Panc1 (cell line): ENCODE measurements at places on chromosomes 12 and 14. TPM values are rescaled to one million over a fixed set of nuclear protein-coding genes. Genes with fewer than 3 reads are reported as not detected.

Gene BCL11B
- 0.23 TPM for total RNA-seq

DNA sequence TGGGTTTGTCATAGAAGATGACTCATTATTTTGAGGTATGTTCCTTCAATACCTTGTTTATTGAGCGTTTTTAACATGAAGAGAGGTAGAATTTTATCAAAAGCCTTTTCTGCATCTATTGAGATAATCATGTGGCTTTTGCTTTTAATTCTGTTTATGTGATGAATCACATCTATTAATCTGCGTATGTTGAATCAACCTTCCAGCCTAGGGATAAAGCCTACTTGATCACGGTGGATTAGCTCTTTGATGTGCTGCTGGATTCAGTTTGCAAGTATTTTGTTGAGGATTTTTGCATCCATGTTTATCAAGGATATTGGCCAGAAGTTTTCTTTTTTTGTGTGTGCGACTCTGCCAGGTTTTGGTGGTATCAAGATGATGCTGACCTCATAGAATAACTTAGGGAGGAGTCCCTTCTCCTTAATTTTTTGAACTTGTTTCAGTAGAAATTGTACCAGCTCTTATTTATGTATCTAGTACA is 602.6 kb downstream of the SNAPC1 start:
- no peak for DNase-seq

Gene SMIM41
- not detected for total RNA-seq

DNA sequence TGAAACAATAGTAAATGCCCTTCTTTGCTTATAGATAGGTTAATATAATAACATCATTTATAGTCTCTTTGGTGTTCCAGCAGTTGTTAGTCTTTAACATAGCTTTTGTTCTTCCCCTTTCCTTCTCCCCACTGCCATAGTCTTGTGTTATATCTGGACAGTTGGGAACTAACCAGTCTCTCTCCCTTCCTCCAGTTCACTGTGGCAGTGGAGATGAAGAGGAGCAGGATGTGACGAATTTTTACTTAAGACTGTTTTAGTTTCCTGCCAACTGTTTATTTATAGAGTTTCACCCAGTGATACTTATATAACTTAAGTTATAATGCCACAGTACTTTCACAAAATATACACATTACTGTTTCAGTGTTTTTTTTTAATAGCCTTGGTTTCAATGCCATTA is 277.4 kb downstream of the PDZRN4 start:
- no peak for DNase-seq

GRCh38 chr14:92656306-92657081 is 91.9 kb downstream of the LGMN start:
- DNase-seq = no peak

- DNase-seq = no peak
These were observed 119.5 kb upstream of the RTL1 start for GRCh38 chr14:101022916-101023435.

DNA sequence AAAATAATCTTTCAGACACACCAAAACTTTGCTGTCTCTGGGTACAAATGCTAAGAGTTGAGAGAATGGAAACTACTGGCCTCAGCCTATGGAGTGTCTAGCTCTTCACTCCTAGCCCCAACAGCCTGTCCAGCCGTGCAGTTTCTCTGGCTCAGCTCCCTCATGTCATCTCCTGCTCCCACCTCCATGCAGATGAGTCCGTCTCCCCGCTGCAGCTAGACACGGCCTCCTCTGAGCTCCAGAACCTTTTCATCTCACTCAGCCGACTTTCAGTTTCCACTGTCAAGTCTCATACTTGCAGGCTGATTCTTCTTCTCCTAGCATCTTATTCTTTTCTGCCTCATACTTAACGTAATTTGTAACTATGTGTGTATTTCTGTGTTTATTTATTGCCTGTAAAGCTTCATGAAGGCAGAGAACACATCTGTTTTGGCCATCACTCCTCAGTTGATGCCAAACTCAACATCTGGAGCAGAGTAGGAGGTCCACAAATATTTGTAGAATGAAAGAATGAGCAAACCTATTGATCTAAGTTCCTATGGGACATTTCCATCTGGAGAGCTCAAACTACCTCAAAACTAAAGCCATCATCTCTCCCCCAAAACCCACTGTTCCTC is 139.8 kb upstream of the PWP1 start:
- DNase-seq = no peak

DNA sequence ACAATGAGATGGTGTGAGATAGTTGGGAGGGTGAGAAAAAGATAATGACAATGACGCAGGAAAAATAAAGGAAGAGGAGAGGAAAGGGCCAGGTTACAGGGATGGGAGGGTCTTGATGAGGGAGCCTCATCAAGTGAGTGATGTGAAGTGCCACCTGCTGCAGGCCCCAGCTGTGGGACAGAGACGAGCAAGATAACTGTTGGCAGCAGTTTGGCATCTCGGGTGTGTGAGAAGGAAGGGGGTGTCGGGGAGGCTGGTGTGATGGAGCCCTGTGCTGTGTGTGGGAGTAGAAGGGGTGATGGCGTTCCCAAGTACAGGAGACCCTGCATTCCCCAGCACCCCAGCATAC is 11.4 kb upstream of the TAC3 start:
- DNase-seq = no peak

GRCh38 chr12:111010061-111010460 is 89.7 kb upstream of the MYL2 start:
- no peak for DNase-seq

Gene SMCO2
- 0.36 TPM for total RNA-seq

DNA sequence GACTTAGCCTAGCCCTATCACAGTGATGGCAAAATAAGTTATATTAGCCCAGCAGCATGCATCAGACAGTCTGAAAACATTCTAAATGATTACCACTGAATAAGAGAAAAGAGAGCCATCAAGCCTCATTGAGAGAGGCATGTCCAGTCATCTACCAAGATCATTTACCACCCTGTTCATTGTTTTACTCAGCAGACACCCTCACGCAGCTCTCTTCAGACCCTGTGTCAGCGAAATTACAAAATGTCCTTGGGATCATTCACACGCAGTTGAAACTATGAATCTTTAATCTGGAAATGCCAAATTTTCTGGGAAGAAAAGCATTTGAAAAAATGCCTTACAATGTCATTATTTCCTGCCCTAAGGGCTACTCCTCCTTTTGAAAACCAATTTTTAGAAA is 89.5 kb downstream of the PTPRO start:
- no peak for DNase-seq

- DNase-seq = no peak
These were observed 44.2 kb downstream of the C2CD5 start for GRCh38 chr12:22500100-22500499.

DNA sequence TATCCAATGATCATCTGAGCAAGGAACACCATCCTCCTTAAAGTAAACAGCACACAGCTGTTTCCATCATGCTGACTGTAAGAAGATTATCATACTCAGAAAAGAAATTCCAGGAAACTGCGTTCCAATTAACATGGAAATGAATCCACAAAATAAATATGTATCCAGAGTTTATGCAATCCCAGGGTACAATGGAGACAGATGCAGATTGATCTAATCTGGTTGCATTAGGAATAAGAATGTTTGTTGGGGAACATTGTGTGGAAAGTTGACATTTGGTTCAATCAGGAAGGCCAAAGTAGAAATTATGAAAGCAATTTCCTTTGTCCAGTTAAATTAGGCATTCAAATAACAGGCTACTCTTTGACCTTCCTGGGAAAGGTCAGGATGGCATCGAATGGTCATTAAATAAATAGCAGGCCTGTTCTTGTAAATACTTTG is 236.9 kb upstream of the AMIGO2 start:
- no peak for DNase-seq

- no peak for DNase-seq
These were observed 63.9 kb upstream of the GALNT9 start for GRCh38 chr12:132393245-132393795.

- no peak for DNase-seq
These were observed 12.8 kb upstream of the ACVR1B start for GRCh38 chr12:51938726-51939125.

DNA sequence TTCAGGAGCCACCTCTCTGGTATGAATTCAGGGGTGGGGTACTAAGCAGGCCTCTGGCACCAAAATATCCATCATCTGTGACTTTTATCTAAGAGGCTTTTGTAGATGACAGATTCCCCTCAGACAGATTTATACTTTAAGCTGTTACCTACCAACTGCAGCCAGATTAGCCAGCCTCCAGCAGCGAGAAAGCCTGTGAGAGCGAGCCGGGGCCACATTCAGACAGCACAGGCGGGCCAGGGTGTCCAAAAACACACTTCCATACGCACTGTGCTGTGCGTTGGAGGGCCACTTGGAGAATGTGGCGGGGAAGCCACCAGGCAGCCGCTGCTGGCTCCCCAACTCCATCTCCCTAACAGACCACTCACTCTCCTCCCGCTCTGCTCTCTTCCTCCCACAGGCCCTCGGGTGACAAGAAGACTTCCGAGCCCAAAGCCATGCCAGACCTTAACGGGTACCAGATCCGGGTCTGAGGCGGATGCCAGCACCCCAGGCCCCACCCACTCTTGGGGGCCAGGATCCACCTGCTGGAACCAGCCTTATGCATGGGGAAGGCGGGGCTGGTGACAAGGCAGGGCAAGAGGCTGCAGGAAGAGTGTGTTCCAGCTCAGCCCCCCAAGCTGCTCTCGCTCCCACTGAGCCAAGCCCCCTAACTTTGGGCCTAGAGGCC is 17.4 kb downstream of the VASH1 start:
- DNase-seq = no peak

Gene CAPS2
- total RNA-seq = 11.8 TPM

Gene CIROP
- total RNA-seq = not detected

DNA sequence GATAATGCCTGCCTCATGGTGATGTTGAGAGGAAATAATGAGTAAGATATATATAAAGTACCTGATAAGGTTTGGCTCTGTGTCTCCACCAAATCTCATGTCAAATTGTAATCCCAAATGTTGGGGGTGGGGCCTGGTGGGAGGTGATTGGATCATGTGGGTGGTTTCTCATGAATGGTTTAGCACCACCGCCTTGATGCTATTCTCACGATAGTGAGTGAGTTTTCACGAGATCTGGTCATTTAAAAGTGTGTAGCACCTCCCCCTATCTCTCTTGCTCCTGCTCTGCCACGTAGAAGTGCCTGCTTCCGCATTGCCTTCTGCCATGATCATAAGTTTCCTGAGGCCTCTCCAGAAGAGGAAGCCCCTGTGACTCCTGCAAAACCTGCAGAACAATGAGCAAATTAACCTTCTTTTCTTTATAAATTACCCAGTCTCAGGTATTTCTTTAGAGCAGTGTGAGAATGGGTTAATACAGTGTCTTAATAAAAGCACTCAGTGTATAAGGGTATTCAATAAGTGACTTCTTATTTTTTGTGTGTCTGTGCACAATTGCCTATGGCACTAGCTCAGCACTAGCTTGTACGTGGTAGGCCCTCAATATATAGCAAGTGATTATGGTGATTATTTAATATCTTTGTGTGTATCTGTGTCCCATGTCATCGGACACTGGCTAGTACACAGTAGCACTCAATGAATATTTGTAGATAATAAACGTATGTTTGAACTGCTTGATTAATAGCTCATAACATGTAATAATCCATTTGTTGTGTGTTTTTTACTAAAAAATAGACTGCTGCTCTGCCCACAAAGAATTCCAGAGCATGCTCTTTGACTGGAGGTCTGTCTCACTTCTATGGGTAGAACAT is 138.1 kb upstream of the LMNTD1 start:
- DNase-seq = no peak

GRCh38 chr14:100893228-100893601 is 10.3 kb downstream of the RTL1 start:
- no peak for DNase-seq

DNA sequence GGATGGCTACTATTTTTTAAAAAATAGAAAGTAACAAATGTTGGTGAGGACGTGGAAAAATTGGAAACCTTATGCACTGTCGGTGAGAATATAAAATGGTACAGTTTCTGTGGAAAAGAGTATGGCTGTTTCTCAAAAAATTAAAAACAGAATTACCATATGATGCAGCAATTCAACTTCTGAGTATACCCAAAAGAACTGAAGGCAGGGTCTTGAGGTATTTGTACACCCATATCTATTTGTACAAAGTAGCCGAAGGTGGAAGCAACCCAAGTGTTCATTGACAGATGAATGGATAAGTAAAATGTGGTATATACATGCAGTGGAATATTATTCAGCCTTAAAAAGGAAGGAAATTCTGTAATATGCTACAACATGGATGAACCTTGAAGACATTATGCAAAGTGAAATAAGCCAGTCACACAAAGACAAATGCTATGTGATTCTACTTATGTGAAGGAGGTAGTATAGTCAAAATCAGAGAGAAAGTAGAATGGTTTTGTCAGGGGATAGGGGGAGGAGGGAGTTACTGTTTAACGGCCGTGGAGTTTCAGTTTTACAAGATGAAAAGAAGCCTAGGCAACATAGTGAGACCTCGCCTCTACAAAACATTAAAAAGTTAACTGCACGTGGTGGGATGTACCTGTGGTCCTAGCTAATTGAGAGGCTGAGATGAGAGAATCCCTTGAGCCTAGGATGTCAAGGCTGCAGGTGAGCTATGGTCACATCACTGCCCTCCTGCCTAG is 38.4 kb upstream of the CCT2 start:
- no peak for DNase-seq

GRCh38 chr14:24978862-24979724 is 70.9 kb downstream of the STXBP6 start:
- DNase-seq = no peak
